ENCODE measurements at places on chromosomes 16 and 17.

DNA sequence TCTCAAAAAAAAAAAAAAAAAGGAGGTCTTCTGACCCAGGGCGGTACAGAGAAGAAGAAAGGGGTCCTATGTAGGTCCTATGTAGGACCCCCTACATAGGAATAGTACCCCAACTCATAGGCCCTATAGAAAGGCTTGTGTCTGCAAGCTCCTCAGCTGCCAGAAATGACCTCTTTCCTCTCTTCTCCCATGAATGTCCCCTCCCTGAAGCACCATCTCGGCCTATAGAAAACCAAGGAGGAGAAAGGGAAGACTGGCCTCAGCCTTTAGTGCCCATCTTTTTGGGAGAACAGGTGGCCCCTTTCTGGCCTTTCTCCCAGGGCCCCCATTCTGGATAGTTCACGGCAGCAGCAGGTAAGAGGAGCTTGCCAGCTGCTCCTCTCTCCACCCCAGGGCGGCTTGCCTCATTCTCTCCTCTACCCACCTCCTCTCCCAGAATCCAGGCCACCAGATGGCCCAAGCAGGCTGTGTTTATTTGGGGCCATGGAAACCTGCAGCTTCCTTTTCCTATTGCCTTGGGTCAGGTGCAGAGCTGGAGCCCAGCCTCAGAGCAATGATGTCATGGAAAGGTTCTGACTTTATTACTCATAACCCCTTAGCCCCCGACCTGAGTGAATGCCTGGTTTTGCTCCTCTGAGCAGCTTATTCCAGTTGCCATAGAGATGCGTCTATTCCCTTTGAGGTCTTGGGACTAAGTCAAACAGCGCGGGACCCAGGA, 1.6 kb upstream of the MRPL58 start:
- no peak for DNase-seq

DNA sequence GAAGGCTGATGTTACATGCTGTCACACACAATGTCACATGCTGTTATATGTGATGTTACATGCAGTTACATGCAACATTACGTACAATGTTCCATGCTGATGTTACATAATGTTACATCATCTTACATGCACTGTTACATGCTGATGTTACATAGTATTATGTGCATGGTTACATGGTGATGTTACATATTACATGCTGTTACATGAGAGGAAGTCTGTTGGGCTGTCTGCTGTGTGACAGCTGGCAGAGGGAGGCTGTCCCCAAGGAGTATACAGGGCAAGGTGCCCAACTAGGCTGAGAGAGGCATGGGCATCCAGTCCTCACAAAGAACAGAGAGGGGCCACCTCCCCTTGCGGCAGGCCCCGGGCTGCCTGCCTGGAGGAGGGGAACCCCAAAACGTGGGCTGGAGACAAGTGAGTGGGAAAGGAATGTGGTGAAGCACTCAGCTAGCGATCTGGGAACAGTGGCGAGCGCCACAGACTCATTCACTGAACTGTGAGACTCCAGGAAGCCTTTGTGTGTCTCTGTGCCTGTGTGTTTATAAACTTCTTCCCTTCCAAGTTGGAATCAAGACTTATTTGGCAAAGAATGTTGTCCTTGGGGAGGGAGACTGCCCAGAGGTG, 30.6 kb downstream of the TMEM92 start:
- DNase-seq: no peak

DNA sequence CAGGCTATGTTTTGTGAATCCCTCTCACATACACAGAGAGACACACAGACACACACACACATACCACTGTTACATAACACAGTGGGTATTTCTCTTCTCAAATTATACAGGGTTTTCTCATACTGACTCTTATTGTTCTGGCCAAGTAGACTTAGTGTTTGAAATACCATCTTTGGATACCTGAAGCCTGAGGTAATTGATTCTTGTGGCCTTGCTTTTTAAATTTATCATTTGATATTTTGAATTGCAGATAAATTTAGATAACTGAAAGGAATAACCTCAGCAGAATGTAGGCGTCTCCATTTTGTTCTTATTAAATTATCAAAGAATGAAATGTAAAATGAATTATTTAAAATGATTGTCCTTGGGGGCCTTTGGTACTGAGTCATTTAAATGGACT, 223.8 kb downstream of the LGALS9B start:
- DNase-seq: no peak

- peak; percentile 38 for DNase-seq
Measured at GRCh38 chr17:77409282-77410161, 268.8 kb downstream of the SEC14L1 start.

- no peak for DNase-seq
Measured at GRCh38 chr16:83794860-83795554, 12.8 kb upstream of the HSBP1 start.

GRCh38 chr17:3773511-3773910, 27.5 kb downstream of the ITGAE start:
- DNase-seq: no peak

GRCh38 chr17:39635614-39636176, 1.2 kb upstream of the STARD3 start:
- DNase-seq: no peak

DNA sequence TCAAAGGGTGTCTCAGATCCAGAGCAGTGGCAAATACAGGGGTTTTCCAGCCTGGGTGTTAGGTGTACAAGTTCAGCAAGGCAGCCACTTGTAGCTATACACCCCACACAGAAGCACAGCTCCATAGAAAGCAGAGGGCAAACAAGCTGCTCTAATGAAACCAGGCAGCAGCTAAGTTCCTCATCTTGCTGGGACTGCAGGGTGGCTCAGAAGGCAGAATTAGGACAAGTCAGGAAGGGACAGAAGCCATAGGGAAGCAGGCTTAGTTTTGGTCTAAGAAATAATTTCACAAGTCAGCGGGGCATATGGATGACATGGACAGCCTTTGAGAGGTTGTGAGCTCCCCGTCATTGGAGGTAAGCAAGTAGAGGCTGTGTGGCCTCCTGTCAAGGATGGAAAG, 23.7 kb downstream of the CNGB1 start:
- DNase-seq: no peak

DNA sequence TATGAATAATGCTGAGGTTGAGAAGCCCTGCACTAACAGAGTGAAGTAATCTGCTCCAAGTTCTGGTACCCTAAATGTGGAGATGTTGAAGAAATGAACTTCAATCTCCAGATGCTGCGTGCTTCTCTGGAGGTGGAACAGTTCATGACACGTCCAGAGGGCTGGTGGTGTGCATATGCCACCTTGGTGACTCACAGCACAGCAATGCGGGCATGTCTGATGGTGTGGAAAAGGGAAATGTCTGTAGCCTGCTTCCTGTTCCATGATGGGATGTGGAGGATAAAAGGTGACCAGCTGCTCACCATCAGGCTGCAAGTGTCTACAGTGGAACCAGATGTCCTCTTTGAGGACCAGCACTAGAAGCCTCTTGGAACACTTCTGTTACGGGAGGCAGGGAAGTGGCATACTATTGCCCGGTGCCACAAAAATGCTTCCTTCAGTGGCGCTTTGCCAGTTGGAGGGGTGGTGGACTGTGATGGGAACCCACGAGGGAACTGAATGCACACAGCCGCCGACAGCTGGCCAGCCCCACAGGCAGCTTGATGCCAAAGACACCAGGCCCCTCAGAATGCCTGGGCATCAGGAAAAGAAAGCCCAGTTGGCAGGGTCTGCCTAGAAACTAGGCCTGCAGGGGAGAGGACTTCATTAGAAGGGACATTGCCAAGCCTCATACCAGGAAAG, 19.9 kb downstream of the SNX11 start:
- DNase-seq: no peak

GRCh38 chr17:33756021-33756420, 462.9 kb upstream of the ASIC2 start:
- no peak for DNase-seq

- DNase-seq: no peak
Measured at GRCh38 chr17:67449845-67450755, 73.0 kb downstream of the PITPNC1 start.

All from activated naive CD4-positive, alpha-beta T cell treated with Interleukin-2 at 50 U/mL for 16 hours (primary cell).